ENCODE measurements at places on chromosomes 7 and 10.

GRCh38 chr7:146321301-146321700, 204.7 kb downstream of the CNTNAP2 start:
- DNase-seq = no peak

- DNase-seq = peak; percentile 40
Measured at GRCh38 chr10:112955582-112956421, 5.8 kb downstream of the TCF7L2 start.

DNA sequence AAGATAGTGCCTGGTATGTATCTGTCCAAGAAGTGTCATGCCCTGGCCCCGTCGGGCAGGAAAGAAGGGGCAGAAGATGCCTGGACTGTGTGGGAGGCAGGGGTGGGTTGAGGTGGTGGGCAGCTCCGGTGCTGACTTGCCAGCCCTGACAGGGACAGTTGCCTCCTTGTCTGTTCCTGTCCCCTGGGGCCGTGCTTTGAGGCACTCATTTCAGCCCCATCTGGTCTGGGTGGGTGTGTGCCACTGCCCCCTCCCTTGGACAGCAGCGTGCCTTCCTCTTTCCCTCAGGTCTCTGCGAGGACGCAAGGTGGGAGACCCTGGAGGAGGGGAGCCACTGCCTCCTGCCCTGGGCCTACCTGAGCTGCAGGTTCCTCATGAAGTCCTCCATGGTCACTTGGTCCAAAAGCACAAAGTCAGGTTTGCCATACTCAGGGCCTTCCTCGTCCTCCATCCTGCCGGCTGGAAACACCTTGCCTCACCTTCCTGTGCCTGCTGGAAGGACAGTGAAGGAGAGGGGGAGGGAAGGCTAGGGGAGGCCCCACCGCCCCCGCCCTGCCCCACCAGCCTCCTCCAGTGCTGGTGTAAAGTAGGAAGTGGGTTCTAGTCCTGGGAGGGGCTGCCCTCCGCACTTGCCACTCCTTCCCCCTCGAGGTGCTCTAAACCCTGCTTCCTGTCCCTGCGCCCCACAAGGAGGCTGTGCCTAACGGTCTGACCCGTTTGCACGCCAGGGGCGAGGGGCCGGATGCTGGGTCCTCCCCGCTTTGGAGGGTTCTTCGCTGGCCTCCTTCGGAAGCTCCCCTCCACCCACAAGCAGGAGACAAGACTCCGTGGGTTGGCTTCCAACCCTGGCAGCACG, at the start of gene MYO1G:
MYO1G (minus strand) TSS at position 505 of the 856 bp plus-strand sequence; CDS start at position 451, 54 bp downstream.
- no peak for DNase-seq

GRCh38 chr10:49115015-49115795, at the start of gene VSTM4:
VSTM4 (minus strand) TSS chr10:49115522; CDS start chr10:49115485, 37 bp downstream.
- DNase-seq = peak; percentile 45

DNA sequence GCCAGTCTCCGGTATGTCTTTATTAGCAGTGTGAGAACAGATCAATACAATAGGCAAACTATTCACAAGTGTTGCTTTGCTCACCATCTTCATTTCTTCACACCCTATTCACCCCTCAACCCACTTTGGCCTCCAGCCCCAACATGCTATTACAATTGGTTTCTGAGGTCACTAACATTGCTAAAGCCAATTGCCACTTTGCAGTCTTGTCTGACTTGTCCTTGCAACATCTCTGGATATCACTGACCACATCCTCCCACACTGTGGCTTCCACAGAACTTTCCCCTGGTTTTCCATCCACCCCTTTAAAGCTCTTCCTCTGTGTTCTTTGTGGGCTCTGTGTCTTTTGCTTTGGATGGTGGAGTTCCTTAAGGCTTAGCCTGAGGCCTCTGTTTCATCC, 5.2 kb upstream of the APBB1IP start:
- DNase-seq = no peak

- no peak for DNase-seq
Measured at GRCh38 chr7:106329408-106329807, 44.6 kb upstream of the NAMPT start.

DNA sequence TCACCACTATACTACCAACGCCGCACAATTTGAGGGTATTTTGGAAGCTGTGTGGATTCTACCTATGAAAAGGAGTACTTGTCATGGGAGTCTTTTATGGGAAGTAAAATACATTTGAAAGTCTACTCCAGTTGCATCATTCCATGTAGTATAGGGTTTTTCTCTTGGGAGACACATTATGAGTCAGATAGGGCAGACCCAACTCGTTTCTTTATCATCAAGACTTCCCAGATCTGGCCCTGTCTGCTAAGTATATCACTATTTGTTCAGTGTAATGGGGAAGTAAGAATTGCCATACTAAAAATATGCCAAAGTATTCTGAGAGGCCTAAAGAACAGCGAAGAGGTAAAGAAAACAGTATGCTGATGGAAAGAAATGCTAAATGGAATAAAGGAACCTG, 144.2 kb downstream of the SPAG6 start:
- DNase-seq = no peak

- no peak for DNase-seq
Measured at GRCh38 chr7:143410521-143411004, 1.9 kb upstream of the EPHA1 start.

DNA sequence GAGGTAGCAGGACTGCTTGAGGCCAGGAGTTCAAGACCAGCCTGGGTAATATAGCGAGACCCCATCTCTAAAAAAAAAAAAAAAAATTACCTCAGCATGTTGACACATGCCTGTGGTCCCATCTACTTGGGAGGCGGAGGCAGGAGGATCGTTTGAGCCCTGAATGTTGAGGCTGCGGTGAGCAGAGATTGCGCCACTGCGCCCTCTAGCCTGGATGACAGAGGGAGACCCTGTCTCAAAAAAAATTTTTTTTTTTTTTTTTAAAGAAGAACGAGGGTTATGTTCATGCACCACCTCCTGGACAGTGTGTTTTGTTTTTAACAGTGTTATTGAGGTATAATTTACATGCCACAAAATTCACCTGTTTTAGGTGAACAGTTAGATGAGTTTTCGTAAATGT, 51.1 kb upstream of the SEPHS1 start:
- DNase-seq = no peak

DNA sequence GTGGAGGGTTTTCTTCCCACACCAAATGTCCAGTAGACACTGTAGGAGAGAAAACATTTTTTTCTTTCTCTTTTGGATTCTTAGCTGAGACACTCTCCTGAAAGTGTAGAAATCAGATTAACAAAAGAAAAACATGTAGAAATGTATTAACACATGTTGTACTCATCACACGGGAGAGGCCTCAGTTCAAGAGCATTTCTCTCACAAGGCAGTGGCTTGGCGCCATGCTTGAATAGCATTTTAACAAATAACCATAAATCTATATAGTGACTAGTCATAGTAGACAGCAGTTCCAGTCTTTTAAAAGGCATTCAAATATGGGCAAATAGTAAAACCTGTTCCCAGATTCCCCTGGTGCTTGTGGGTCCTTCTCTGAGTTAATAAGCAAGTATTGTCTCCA, 38.3 kb upstream of the GHITM start:
- DNase-seq = no peak

GRCh38 chr7:118186501-118186900, 2.5 kb downstream of the LSM8 start:
- no peak for DNase-seq

DNA sequence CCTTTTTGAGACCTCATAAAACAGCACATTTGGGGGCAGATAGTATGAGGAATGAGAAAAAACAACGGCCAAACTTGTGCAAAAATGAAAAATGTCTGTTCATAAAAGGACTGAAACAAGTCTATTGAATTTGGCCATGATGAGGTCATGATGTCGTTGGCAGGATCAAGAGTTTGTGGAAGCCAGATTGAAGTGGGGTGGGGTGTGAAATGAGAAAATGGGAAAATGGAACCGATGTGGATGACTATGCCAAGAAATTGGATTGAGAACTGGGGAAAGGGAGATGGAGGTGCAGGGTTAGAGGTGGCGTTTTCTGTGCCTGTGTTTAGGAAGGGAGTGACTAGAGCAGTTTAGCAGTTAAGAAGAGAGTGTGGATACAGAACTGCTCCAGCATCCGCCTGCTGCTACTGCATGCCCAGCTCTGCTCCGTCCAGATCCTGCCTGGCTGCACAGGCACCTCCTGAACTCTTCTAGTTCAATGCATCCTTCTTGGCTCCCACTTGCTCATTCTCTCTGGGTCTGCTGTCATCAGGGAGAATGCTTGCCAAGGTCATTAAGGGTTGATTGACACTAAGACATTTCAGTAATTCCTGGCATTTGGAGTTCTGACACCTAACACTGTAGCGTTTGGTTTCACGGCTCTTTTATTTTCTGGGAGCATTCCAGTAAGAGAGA, 111.9 kb downstream of the GALNT17 start:
- no peak for DNase-seq

DNA sequence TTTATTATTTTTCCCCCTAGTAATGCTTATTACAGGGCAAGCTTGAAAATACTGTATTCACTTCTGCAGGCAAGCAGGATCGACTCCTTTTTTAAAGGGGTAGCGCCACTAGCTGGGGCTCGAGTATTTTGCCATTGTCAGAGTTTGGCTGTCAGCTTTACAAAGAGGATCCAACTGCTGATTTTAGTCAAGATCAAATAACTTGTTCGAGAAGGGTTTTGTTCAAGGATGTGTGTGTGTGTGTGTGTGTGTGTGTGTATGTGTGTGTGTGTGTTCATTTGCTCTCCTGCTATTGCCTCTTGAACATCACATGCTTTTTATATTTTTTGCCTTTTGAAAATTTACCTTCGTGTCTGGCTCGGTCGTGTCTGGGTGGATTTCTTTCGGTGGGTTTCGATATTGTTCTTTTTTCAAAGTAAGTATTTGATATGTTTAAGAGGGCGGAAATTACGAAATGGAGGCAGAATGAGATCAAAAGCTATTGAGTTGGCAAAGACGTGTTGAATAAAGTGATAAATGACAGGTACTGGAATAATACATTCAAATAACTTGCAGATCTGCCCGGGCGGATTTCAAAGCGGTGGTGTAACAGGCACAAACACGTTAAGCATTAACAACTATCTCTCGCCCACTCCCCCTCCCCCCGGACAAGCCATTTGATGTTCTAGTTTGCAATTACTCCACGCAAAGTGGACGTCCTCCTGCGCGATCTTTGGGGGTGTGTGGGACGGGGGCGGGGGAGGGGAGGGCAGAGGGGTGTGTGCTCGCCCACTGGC, 1.1 kb downstream of the ARID5B start:
- DNase-seq = peak; percentile 67

DNA sequence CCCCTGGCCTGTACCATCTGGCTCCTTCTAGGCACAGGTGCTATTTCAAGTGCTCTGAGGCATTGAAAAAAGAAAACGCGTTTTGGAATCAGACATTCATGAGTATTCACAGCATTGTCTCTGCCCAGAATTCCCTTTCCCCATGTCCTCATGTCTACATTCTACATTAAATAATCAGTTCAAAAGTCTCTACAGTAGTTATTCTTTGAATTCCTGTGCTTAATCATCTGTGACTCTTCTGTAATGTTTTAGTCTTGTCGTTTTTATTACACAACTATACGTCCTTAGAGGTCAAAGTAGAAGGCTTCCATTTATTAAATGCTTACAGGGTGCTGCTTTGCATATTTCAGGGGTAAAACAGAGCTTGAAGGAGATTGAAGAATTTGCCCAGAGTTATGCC, 95.7 kb downstream of the BICC1 start:
- DNase-seq = no peak

DNA sequence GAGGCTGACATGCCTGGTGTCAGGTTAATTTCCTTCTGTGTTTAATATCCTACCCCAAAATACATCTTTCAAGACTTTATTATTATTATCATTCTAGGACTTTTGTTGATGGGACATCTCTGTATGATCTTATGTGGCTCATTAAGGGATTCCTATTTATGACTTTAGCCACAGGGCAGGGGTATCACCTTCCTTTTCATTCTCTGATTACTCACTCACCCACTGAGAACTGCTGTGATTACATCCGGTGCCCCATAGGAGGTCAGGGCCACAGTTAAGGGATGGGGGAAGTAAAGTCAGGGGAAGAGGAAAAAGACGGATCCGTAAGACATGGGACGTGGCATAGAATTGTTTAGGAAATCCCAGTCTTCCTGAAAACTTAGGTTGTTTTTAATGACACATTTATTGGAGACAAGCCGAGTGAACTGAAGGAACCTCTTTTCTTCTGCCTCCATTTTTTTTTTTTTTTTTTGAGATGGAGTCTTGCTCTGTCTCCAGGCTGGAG, 61.0 kb upstream of the PITRM1 start:
- no peak for DNase-seq

- DNase-seq = no peak
Measured at GRCh38 chr7:159084069-159084801, 60.4 kb downstream of the VIPR2 start.

GRCh38 chr10:96453856-96454583, 59.7 kb downstream of the TLL2 start:
- no peak for DNase-seq

- DNase-seq = no peak
Measured at GRCh38 chr10:101066146-101066895, 4.5 kb downstream of the KAZALD1 start.
